Amniotic stem cell (primary cell): ENCODE measurements at places on chromosomes 1 and 21.

GRCh38 chr1:167268347-167268787 lies 47.7 kb downstream of the POU2F1 start:
- DNase-seq: no peak

DNA sequence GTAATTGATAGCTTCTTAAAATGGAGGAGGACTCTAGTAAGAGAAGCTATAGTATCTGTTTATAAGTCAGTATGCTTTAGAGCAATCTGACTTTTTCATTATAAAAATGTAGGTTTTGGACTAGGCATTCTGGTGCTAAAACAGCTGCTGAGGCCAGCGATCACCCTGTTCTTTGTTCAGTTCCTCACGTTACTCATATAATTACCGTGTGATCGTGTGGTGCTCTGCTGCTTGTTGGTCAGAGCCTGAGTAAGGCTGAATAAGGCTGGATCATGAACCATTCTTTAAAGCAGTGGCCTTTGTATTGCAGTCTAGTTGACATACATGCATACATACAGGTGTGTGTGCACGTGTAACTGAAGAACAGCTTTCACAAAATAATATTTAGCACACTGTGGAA lies 25.2 kb downstream of the CDC42 start:
- DNase-seq: no peak

- no peak for DNase-seq
Measured at GRCh38 chr1:6434186-6434585, 9.6 kb downstream of the ESPN start.

GRCh38 chr1:59779949-59780348 lies 34.8 kb upstream of the HOOK1 start:
- no peak for DNase-seq

DNA sequence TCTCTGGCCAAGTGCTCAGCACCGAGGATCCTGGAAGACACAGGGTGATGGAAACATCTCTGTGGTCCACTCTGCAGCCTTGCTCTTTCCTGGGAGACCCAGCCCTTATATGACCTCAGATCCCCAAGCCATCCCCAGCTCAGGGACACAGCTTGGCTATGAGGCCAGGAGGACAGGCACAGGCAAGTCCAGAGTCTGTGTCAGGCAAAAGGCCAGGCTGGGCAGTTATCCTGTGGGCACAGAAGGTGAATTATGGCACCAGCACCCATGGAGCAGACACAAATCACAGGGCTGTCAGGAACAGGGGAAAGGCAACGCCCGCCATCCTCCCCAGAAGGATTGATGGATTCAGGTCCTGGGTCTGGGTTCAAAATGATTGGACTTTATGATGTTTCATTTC lies 52.1 kb upstream of the SCMH1 start:
- no peak for DNase-seq

GRCh38 chr1:211631168-211631567 lies 44.3 kb downstream of the NEK2 start:
- DNase-seq: no peak

GRCh38 chr1:154912755-154913154 lies 23.8 kb downstream of the PMVK start:
- DNase-seq: no peak

DNA sequence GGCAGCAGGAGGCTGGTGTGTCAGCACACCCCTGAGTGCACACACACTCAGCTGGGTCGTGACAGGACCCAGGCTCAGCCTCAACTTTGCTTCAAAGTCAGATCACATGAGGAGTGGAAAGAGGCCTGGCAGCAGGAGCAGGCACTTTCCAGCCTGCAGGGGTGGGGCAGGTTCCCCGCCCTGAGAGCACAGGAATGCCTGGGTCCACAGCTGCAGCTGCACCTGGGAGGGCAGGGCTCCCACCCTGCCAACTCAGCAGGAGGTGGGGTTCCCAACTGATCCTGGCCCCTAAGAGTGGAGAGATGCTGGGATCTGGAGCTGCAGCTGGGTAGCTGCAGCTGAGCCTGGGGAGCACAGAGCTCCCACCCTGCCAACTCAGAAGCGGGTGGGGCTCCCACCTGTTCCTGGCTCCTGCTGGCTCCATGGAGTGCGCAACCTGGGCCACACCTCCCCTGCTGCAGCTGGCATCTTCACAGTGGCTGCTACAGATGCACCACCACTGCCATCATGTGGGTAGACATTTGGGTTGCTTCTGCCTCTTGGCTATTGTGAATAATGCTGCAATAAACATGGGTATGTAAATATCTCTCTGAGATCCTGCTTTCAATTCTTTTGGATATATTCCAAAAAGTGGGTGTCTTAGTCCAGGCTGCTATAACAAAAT lies 415.4 kb downstream of the TTLL7 start:
- DNase-seq: peak; percentile 1
